Sigmoid colon (tissue), 7 donors: ENCODE measurements at places on chromosomes 3 and 15. TPM values are rescaled to one million over a fixed set of nuclear protein-coding genes. Genes with fewer than 3 reads are reported as not detected.

DNA sequence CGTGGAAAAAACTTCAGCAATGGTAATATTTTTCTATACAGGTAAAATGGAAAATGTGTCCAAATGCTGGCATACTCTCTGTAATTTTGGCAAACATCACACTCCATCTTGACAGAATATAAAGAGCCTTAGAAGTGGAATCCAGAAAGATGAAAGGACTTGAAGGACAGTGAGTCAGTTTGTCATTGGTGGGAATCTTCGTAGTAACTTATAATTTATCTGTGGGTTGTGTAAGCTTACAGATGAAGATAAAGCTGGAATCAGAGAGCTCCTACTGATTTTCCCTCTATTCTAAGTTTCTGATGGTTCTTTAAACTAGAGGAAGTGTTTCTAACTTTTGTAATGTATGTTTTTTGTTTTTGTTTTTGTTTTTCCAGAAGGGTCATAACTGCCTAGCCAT lies 8.7 kb upstream of the PDZRN3 start:
- DNase-seq = no peak

GRCh38 chr15:55003965-55004873 lies 192.5 kb downstream of the RSL24D1 start:
- no peak for DNase-seq

GRCh38 chr15:97728791-97729190 lies 231.7 kb upstream of the ARRDC4 start:
- no peak for DNase-seq

GRCh38 chr3:160671231-160671630 lies 5.7 kb upstream of the ARL14 start:
- no peak for DNase-seq

DNA sequence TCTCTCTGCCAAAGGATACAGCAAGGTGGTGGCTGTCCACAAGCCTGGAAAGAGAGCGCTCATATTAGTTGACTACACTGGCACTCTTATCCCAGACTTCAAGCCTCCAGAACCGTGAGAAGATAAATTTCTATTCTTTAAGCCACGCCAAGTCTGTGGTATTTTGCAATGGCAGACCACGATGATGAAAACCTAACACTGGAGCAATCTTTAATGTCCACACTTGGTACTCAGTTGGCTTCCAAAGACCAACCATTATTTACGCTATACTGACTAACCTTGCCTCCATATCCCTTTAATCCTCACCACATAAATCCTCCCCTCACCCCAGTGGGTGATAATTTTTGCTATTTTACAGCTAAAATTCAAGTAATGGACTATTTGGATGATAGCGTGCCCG lies 16.9 kb upstream of the LACTB start:
- no peak for DNase-seq

DNA sequence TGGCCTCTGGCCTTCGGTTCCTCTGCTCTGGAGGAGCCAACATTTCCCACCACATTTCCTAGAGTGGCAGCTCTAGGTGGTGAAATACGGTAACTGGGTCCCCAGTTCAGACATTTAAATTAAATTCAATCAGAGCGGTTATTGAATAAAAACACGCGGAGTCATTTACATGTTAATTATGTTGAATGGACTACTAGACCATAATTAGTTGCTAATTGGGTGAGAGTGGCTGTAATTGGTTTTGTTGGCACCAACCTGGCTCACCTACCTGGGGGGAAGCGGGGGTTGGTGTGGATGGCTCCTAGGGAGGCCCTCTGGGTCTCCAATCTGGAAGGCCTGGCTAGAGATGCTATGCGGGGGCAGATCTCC lies 12.7 kb downstream of the SEMA3F start:
- no peak for DNase-seq

DNA sequence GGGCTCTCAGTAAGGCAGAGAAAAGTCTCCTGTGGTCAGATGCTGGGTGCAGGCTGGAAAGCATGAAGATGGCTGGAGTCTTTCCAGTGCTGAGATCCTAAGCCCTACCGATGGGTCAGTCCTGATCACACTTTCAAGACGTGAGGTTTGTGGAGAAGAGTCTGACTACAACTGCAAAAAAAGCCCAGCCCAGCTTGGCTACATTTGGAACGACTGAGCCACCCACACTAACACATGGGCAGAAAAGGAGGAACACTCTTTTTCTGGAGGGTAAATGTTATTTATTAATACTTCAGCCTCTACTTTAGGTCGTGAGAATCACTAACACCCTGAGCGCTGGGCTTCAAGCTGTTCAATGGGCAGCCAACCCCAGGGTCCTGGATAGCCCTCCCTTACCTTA lies 22.0 kb upstream of the C3orf22 start:
- DNase-seq = no peak

DNA sequence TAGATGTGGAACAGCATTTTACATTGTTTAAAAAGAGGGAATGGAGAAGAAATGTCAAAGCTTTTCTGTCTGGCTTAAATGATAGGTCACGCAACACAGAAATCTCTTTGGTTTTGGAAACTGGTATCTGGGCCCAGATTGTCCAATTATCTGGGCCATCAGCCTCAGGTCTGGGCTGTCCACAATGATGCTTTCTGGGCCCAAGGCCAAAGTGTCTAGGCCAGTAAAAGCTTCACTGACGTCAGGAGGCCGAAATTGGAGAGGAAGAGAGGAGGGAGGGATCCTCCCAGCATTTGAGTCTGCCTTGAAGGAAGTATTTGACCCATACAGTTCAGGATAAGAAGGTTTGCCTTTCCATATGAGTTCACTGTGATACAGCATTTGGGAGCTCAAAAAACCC lies 60.7 kb upstream of the ALDH1A3 start:
- no peak for DNase-seq

GRCh38 chr3:177973241-177973840 lies 562.9 kb upstream of the KCNMB2 start:
- no peak for DNase-seq

DNA sequence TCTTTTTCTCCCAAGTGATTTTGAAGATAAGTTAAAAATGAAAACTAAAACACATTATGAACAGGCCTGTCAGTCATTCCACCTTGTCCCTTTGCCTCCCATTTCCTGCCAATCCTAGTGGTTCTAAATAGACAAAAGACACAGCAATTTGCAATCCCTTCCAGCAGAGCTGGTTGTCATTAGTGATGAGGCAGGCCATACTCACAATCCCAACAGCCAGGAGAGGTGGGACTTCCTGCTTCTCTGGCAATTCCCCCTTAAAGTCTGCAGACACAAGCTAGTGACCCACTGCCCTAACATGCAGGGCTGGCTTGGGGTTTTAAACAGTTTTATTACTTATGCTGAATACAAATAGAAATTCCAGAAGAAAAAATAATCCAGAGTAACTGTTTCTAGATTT lies 38.4 kb upstream of the RBP1 start:
- no peak for DNase-seq

- DNase-seq = peak; percentile 53
Measured at GRCh38 chr3:138378331-138378730, 30.0 kb downstream of the MRAS start.

DNA sequence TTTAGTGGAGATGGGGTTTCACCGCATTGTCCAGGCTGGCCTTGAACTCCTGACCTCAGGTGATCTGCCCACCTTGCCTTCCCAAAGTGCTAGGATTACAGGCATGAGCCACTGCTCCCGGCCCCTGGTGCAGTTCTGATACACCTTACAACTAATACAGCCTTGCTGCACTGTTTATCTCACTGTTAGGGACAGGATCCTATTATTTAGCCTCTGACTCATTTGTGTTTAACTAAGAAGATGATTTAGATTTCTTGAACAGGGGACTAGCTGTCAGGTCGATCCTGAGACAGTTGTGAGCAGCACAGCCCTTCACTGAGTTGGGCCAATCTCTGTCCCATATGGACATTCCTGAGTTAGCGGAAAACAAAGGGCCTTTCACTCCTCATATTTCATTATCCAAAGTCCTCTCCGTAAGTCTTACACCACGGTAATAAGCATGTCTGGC lies 19.2 kb downstream of the GYG1 start:
- DNase-seq = no peak

- no peak for DNase-seq
Measured at GRCh38 chr15:34364041-34364440, 3.0 kb downstream of the LPCAT4 start.

DNA sequence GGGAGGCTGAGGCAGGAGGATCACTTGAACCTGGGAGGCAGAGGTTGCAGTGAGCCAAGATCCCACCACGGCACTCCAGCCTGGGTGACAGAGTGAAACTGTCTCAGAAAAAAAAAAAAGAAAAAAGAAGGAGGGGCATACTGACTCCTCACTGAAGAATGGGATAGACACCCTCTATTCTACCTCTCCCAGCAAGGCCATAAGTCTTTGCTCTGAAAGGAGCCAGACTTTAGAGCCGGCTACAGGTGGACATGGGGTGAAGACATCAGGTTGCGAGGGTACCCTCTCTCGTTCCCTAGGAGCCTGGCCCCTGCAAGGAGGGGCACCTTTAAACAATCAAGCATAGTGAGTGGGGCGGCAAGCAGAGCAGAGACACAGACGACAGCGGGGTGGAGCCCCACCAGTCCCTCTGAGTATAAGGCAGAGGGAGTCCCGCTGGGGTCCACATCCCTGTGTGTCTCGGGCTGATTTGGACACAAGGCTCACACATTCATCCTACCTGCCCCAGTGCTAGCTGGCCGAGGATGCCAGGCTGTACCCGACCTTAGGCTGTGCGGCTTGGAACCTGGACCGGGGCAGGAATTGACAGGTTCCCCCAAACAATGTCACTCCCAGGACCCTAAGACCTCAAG lies 1.1 kb downstream of the GRAMD2A start:
- DNase-seq = no peak

GRCh38 chr3:61066800-61067199 lies 184.5 kb downstream of the FHIT start:
- DNase-seq = no peak

DNA sequence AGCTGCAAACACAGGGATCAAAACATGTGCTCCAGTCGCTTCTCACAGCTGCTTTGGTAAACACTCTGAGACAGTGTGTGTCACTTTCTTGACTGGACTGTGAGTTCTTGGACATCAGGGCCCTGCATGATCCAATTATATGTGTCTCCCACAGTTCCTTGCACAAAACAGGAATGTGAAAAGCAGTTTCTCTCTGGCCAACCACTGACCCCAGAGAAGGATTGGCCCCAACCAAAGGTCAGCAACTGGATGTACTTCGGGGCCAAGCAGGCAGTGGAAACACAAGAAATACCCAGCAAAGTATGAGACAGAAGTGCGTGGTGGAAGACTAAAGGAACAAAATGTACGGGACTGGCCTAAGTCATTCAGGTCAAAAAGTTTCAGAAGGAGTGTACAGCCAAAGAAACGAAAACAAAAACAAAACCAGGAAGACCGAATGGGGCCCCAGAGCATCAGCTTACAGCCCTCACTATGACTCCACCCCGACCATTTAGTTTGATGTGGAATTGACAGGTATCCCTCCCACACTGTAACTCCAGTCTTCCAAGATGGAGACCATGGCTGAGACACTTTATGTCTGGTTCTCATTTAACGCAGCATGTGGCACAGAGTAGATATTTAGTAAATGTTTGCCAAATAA lies 76.7 kb upstream of the LPP start:
- DNase-seq = peak; percentile 71

DNA sequence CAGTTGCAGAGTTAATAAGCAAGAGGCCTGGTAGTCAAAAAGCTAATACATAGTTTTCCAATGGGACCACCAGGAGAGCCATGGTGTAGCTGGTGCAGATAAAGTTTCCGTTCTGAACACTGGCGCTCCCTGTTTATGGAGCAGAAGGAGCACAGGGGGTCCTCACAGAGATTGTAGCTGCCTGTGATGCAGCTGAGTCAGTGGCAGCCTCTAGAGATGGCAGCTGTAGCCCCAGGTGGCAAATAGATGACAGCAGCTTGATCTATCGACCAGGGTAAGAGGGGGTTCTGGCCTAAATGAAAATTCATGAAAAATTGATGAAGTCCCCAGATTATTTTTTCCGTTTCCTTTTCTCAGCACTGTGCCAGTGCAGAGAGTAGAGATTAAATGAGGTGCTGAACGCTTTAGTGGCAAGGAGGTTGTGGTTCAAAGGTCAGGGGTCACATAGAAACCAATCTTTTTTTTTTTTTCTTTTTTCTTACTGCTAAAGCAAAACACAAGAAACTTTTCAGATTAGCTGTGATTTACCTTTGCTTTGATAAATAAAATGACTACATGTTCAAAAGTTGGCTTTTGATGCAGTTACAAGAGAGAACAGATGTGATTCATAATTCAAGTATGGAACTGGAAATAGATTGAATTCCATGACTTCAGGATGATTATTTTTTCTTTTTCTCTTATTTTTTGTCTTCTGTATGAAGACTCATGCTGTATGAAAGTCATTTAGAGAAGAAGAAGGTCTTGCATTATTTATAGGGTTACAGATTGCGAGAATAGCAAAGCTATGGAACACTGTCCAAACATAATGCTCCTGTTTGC lies 63.3 kb downstream of the ROBO2 start:
- DNase-seq = no peak

DNA sequence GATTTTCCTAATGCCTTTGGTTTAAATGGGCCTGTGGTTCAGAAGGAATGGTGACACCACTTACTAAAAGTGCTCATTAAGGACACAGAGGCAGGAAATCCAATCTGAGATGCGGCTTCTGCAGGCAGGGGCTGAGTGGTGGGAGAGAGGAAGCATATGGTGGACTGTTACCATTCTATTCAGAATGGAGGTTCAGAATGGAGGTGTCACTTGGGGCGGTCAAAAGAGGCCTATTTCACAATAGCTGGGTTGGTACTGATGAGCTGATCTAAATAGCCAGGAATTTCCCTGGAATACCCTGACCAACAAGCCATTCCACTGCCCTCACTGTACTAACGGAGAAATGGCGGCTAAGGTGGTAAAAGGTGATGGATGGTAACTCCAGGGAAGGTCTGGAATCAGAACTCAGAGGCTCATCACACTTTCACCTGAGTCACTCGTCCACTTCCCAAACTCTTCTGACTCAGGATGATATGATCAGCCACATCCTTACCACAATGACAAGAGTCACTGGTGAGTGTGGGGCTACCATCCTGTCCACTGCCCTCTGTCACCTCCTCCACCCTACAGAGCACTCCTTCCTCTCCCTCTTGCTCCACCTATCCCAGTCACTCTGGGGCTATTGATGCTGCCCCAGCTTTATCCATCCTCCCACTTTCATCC lies 15.7 kb downstream of the RFT1 start:
- no peak for DNase-seq

DNA sequence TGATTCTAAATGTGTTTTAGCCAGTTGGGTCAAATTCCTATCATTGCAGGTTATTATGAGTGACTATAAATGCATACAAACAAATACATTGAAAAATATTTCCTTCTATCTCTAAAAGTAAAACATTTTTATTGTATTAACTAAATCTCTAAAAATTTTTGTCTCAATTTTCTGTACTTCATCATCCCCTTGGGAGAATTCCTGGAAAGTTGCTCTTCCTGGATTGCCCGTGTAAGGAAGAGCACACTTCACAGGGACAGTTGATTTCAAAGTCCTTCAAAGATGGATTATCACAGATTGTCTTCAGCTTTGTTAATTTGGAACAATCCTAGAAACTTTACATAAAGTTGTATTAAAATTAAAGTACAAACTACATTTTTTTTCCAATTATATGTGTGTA lies 595.6 kb downstream of the ROBO1 start:
- DNase-seq = no peak

SSUH2 gene
- total RNA-seq = 0.55 TPM

LSAMP gene
- 22.9 TPM for total RNA-seq

CD200R1 gene
- 1.4 TPM for total RNA-seq

CFAP91 gene
- 10.8 TPM for total RNA-seq

ALS2CL gene
- 3.9 TPM for total RNA-seq

CPN2 gene
- total RNA-seq = not detected

ECE2 gene
- 2.9 TPM for total RNA-seq

FBXL2 gene
- 10.3 TPM for total RNA-seq

DOCK3 gene
- 1.8 TPM for total RNA-seq

VPS33B gene
- 9.3 TPM for total RNA-seq

GPR87 gene
- total RNA-seq = not detected
